ENCODE measurements at places on chromosomes 7 and 10.

- DNase-seq = no peak
Observed at GRCh38 chr10:31977440-31978155, 49.0 kb upstream of the ARHGAP12 start.

DNA sequence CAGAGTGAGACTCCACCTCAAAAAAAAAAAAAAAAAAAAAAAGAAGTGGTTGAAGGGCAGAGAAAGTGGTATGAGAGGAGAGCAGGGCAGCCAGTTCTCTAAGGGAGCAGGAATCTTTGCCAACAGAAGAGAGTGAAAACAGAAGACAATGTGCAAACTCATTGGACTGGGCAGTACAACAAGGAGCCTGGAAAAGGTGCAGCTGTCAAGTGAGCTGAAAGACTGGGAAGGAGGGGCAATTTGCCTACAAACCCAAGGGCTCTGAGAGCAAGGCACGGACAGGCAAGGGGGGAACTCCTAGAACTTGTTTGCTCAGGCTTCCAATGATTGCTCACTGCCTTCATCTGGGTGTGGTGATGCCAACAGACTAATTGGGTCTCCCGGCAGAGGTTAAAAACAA, 9.5 kb downstream of the ACTR1A start:
- DNase-seq = no peak

DNA sequence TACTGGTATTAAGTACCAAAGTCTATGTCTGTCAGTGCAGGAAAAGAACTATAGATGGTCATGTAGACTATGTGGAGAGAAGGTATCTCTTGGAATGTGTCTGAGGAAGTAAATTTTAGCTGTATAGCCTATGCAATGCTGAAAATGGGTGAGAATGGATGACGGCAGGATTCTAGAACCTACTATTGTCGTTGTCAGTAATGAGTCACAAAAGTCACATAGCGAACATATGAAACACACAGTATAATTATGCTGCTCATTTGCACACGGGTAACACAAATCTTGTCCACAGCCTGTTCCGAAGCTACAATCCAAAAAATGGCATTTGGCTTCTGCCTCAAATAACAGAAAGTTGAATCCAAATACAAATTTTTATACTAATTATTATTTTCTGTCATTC, 33.6 kb upstream of the KMT2E start:
- no peak for DNase-seq

- no peak for DNase-seq
Observed at GRCh38 chr7:105154084-105154483, 140.1 kb downstream of the KMT2E start.

DNA sequence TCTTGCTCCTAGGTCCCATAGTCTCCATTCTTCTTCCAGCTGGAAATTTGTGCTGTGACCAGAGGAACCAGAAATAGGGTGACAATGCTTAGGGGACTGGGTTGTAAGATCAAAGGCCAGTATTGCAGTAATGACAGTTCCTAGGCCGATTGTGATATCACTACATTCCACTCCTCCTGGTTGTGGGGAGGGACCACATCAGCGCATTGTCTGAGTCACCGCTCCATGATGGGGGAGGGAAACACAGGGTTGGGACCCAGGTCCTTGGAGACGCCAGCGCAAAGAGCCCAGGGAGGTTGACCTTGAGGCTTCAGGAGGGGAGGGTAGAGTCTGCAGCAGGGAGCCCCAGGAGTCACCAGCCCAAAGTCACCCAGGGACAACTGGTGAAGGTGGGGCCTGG, 20.8 kb upstream of the GGCT start:
- no peak for DNase-seq

DNA sequence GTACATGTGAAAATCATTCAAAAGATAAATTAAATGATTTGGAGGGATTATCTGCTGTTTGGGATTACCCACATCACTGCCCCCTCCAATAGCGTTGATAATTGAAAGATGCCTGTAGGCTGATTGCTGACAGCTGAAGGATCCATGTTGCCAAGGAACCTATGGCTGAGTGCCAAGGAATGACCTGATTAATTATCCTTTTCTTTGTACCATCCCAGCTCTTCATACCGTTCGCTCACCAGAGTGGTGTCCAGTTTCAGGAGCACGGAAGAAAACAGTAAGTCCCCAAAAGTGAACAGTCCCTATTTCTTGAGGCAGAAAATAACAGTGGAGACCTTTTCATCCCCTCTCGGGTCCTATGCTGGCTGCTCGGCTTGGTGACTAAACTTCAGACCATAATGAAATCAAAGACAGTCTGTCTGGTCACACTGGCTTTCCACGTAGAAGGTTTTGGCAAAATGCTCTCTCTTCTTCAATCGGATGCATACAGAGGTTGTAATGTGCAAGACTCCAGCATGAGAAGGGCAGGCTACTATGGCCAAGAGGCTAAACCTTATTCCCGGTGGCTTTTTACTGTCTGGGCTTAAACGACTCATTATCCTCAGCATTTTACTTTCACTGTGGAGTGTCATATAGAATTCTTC, 108.8 kb downstream of the SPAG6 start:
- DNase-seq = no peak

DNA sequence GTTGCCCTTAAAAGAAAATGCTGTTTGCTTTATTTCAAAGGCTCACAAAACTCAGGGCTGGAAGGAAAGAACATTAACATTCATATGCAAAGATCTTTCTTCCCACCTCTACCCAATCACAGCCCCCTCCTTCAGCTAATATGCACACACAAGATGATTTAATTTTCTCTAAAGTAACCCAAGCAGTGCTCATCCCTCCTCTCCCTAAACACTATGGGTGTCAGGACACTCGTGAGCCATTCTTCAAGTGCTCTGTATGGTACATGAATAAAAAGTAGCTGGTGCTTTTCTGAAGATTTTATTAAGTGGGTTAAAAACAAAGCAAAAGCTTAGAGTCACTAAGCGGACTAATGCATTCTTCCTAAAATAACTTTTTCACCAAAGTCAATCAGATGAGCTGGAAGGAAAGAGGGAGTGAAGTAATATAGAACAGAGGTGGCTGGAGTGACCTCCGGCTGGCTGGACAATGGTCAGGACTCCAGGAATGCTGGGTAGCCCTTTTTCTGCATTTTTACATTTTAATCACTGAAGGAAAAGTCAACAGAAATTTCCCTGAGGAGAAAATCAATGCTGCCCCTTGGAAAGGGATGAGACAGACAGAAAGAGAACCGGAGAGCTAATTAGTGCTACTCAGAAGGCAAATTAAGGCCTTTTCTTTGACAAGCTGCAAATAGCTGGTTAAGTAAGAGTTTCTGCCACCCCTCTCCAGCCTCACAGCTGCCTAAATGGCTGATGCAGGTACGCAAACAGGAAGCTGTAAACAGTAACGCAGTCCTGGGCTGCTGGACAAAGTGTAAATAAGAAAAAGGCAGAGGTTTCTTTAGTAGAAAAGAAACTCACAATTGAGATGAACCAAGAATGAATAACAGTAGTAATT, 6.6 kb downstream of the DGKI start:
- DNase-seq = no peak

DNA sequence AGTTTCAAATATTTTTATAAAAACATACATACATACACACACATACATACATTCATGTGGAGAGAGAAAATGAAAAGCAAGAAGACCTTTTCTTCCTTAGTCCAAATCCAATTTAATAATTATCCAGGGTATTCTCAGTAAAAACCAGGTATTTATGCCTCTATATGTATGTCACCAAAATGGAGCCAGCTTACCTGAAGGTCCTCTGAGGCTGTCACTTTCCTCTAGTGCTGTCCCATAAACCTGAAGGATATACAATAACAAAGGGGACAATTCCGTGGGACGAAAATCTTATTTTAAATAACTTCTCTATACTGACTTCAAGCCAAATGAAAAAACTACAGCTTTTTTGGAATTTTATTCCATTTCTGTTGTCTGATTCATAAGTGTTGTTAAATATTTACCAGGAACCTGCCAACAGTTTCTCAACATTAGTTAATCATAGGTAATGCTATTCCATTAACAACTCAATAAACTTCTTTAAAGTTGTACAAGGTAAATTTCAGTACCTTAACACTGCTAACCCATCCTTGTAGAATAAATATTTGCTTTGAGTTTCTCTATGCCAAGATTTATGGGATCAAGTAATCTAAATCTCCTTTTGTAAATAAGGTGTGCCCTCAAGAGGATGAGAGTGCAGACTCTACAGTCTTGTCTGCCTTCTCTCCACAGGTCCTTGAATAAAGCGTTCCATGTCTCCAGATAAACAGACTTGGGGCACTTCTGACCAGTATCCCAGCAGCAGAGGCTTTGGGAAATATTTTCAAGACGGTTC, 260.3 kb downstream of the AHR start:
- no peak for DNase-seq

DNA sequence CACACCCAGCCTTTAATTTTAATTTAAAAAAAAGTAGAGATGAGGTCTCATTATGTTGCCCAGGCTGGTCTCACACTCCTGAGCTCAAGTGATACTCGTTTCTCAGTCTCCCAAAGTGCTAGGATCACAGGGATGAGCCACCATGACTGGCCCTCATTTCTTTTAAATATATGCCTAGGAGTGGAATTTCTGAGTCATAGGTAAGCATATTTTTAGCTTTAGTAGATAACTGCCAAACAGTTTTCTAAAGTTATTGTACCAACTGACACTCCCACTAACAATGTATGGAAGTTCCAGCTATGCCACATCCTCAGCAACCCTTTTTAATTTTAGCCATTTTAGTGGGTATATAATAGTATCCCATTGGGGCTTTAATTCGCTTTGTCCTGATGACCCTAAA, 13.8 kb upstream of the PPIF start:
- no peak for DNase-seq

- DNase-seq = no peak
Observed at GRCh38 chr7:132681951-132682350, 105.7 kb upstream of the PLXNA4 start.

DNA sequence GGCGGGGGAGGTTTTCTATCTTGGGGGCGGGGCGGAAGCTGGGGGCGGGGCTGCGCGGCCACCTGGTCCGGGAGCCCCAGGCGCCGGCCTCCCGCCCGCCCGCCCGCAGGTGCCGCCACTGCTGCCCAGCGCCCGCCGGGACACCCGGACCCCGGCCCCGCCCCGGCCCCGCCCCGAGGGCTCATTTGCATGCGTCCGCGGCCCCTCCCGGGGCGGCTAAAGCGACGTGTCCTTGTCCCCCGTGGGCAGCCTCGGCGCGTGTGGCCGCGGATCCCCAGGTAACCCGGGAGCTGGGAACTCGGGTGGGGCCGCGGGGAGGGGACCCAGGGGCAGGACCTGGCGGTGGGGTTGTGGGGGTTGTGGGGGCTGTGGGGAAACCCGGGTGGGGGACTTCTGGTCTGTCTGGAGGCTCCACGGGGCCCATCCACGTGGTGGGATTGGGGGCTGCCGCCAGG, at the start of gene BHLHA15:
TSS of gene BHLHA15 (plus strand) at position 219 of the 455 bp plus-strand sequence. CDS start 871 bp downstream, outside the sequence.
- no peak for DNase-seq

GRCh38 chr10:47330366-47330765, 8.1 kb downstream of the GDF2 start:
- no peak for DNase-seq

DNA sequence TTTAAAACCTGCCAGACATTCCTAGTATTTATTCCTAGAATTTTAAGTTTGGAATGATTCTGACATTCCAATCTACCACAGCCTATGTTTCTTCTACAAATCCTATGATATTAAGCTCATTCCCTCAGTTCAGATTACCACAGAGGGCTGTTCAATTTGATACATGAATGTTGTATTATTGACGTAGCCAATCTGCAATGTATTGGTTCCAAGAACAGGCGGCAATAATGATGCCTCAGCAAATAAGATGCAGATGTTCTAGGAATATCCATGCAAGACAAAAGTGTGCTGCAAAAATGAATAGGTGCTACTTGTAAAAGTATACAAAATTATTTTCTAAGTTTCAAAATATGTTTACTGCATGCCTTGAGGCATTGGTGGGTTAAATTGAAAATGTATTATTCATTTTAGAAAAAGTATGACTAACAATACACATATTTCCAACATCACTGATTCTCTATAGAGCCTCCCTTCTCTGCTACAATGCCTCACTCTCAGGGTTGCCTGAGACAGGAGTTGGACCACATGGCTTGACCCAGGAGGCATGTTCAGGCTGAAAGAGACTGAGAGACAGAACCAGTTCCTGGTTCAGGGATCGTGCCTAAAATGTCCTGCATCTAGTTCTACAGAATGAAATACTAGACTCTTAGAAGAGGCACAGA, 94.1 kb upstream of the CREB5 start:
- no peak for DNase-seq

GRCh38 chr10:1210667-1211066, 154.5 kb downstream of the WDR37 start:
- no peak for DNase-seq

- DNase-seq = no peak
Observed at GRCh38 chr10:107741971-107742370, 577.5 kb upstream of the SORCS1 start.

GRCh38 chr7:131745390-131746248, 189.2 kb upstream of the PODXL start:
- no peak for DNase-seq

- DNase-seq = no peak
Observed at GRCh38 chr10:131102676-131103075, 208.8 kb downstream of the TCERG1L start.

GRCh38 chr10:91590142-91590903, 42.5 kb downstream of the PPP1R3C start:
- DNase-seq = no peak

GRCh38 chr7:79211724-79212123, 241.7 kb downstream of the MAGI2 start:
- DNase-seq = no peak

GRCh38 chr10:122674781-122675180, 24.9 kb downstream of the C10orf120 start:
- DNase-seq = no peak

GRCh38 chr10:3231951-3232730, 59.6 kb upstream of the PITRM1 start:
- DNase-seq = no peak

GRCh38 chr7:17489961-17490360, 191.5 kb downstream of the AHR start:
- no peak for DNase-seq

- DNase-seq = no peak
Observed at GRCh38 chr7:134201569-134202261, 74.6 kb downstream of the LRGUK start.

GRCh38 chr7:16203065-16203464, 218.3 kb downstream of the CRPPA start:
- no peak for DNase-seq

DNA sequence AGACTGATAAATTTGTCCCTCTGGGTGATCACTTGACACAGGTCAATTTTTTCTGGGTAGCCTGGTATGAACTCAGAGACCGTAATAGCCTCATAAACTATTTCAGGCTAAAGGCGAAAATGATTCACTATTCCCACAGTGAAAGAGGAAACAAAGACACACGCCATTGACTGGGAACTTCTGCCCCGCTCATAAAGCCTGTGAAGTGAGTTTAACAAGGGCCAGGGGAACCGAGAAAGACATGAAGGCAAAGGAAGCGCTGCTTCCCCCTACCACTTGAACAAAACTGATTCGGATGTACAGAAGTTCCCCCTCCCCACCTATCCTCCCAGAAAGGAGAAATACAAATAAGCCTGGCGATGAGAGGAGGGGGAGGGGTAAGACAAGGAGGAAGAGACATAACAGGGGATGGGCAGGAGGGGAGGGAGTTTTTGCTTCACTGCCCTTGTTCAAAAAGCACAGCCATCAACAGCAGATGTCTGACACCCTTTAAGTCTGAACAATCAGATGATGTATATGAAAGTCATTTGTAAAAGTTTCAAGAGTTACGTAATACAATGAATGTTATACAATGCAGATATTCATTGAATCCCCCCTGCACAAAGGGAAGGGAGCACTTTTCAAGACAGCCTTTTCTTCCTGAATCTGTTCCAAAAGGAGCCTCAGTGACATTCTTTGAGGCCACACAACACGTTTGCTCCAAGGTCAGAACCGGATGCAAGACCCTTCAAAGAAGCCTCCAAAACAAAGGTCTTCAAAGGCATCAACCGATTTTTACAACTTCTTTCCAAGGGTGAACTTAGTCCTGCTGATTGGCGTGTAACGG, 734 bp downstream of the ABCB4 start:
- no peak for DNase-seq
